ENCODE measurements at places on chromosomes 6 and 20.

DNA sequence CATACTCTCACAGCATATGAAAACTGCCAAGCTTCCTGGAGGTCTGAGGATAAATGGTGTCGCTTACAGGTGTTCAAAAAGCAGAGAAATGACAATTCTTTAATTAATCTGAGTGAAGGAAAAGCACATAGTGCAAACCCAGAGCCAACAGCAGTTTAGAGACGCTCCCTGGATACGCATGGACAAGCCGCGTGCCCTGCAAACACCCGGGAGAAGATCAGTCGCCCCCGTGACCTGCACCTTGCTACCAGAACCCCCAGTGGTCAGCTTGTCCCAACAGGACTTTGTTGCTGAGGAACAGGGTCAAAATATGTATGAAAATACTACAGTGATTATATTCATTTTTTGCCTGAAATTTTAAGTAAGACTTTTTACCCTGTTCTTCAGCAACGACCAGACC is 93.9 kb downstream of the PSMG4 start:
- no peak for DNase-seq

GRCh38 chr20:40844332-40844731 is 155.3 kb upstream of the MAFB start:
- DNase-seq: no peak

DNA sequence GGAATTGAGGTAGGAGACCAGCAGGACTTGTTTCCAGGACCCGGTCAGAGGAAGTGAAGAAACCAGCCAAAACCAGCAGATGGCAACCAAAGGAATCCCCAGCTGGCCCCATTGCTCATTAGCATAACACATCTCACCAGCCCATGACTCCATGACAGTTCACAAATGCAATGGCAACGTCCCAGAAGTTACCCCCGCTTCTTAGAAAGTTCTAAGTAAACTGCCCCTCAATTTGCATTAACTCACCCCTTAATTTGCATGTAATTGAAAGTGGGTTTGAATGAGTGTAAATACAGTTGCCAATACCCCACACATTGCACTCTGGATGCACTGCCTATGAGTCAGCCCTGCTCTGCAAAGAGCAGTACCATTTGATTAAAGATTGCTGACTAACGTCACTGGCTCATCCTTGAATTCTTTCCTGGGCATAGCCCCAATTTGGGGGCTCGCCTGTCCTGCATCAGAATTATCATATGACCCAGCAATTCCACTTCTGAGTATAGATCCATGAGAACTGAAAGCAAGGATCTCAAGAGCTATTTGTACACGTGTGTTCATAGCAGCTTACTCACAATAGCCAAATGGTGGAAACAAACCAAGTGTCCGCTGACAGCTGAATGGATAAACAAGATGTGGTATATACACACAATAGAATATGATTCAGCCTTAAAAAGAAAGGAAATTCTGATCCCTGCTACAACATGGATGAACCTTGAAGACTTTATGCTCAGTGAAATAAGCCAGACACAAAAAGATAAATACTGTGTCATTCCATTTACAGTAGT is 36.4 kb downstream of the MYLK4 start:
- no peak for DNase-seq

DNA sequence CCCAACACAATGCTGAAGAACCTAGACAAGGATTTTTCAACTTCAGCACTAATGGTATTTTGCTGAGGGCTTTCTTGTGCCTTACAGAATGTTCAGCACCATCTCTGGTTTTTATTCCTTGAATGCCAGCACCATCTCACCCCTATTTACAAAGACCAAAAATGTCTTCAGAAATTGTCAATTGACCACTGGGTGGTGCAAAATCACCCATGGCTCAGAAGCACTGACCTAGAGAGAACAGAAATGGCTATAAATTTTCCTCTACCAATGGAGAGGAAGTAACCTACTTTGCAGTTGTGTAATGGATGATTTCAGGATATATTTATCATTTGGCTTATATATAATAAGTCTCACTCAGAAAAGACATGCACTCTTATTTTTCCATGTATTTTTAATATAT is 431.0 kb upstream of the IRAK1BP1 start:
- DNase-seq: no peak

DNA sequence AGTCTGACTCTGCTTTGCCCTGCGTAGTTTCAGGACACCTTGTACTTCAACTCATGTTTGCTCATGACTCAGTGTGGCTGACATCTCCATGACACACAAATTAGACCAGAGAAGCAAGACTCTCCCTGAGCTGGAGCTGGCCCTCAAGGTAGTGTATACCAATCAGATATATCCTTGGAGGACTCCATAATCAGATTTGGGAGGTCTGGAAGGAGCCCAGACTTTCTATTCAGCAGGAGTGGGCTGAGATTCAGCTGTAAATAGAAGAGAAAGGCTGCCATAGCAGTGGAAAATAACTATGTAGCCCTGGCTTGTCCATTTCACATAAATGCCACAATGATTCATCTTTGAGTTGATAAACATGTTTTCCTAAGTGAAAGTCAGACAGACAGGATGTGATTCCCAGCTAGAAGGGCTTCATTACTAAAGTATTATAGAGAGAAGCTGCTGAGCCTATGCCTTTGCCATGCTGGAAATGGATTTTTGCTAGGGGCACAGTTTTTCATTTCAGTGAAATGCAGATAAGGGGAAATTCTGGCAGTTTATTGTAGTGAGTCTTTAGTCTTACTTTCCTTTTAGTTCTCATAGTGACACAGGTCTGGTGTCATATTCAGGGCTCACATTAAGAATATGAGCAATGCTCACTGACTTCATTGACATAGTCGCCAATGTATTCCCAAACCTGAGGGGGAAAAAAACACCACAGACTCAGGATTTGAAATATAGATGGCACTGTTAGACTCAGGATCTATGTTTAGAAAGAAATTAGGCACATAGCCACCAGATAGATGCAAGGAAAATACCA is 95.3 kb downstream of the CLVS2 start:
- DNase-seq: no peak

GRCh38 chr6:1670711-1671462 is 61.2 kb downstream of the FOXC1 start:
- DNase-seq: no peak

DNA sequence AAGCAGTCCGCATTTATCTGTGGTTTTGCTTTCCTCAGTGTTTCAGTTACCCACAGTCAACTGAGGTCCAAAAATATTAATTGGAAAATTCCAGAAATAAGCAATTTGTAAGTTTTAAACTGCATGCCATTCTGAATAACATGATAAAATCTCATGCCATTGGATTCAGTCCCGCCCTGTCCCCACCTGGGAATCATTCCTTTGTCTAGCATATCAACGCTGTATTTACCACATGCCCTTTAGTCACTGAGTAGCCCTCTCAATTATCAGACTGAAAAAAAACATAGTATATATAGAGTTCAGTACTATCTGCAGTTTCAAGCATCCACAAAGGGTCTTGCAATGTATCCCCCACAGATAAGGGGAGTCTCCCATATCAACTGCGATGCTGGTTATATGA is 17.1 kb downstream of the RANBP9 start:
- no peak for DNase-seq

DNA sequence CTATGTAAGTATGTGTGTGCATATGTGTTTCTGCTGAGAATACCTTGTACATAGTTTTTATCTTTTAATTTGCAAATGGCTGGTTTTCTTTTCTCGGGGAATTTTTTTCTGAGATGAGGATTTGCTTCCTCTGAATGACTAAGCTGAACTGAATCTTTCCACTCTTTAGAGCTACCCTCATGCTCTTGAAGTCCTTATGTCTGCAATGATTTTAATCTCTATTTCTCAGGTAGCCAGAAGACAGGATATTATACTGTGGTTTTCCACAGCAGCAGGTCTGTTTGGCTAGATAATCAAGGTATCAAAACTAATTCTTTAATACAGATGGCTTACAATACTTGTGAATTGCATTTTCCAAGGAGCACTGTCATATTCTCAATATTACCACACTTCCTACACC is 114.7 kb downstream of the PLCB1 start:
- DNase-seq: no peak

DNA sequence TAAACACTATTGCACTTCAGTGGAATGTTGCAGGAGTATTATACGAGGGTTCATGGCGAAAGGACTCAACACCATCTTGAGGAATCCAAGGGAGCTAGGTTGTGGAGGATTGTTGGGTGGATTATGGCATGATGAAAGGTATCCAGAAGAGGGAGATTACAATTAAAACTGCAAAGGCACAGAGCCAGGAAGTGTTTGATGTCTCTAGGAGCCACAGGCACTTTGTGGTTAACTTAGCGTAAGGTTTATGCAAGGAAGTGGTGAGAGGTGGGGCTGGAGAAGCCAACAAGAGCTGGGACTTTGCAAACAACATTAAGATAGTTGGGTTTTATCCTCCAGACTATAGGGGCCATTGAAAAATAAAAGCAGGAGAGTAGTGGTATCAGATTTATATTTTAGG is 86.6 kb upstream of the TPD52L1 start:
- no peak for DNase-seq

- no peak for DNase-seq
Observed at GRCh38 chr6:107354451-107354850, 104.9 kb downstream of the PDSS2 start.

- DNase-seq: no peak
Observed at GRCh38 chr20:63191400-63191799, 24.5 kb downstream of the YTHDF1 start.

DNA sequence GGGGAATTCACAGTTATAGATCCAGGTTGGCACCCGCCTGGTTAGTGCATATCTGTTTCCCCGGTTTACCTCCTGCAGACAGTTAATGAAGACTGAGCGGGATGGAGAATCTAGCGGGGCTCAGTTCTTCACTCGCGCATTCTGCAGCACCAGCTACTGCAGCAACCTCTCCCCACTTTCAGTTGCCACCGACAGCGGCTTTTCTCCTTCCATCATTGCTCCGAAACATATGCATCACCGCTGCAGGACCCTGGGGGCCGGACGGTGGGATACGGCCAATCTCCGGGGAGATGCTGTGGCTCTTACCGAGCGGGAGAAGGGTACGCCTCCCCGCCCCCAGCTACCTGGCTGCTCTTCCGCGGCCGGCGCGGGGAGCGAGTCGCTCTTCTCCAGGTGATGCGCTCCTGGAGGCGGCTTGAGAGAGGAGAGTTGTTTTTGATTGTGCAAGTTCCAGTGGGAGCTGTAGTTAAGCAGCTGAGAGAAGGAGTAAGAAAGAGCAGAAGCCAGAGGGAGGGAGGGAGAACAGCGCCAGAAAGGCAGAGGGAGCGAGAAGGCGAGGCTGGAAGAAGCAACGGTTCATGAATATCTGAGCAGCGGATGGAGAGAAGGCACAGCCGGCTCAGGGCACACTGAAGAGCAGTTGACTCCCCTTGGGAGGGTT is at the start of gene SGK1:
SGK1 (minus strand) TSS at position 642 of the 661 bp plus-strand sequence. CDS start 652 bp downstream, outside the sequence.
- no peak for DNase-seq

- no peak for DNase-seq
Observed at GRCh38 chr6:67694127-67694526, 941.0 kb upstream of the ADGRB3 start.

GRCh38 chr20:13455713-13456112 is 183.0 kb downstream of the TASP1 start:
- no peak for DNase-seq

DNA sequence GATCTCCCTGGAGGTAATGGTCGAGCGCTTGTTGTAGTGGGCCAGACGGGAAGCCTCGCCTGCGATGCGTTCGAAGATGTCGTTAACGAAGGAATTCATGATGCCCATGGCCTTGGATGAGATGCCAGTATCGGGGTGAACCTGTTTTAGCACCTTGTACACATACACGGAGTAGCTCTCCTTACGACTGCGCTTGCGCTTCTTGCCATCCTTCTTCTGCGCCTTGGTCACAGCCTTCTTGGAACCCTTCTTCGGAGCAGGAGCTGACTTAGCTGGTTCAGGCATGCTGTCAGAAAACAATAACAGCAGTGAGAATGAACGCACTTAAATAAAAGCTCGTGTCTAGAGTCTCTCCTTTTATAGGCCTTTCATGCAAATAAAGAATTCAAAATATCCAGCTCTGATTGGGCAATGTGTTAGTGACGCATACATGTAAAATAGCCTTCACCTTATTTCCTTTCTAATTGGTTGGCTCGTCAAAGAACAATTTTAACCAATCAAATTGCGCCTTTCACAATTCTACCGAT is 129.2 kb downstream of the HFE start:
- no peak for DNase-seq

- no peak for DNase-seq
Observed at GRCh38 chr6:99402448-99402847, 8.5 kb upstream of the COQ3 start.

DNA sequence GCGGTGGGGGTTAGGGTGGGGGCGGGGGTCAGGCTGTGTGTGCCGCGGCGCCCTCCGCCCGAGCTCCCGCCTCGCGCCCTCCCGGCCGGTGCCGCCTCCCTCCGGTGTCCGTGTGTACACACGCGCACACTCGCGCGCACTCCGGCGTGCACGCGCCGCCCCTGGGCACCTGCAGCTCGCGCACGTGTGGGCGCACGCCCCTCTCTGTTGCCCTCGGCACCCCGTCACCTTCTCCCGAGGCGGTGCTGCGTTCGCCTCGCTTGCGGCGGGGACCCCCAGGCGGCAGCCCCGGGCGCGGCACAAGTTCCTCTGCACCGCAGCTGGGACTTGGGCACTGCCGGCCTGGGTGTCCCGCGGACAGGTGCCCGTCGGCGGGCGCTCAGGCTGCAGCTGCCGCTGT is 525 bp downstream of the MACROD2 start:
- peak; percentile 32 for DNase-seq

DNA sequence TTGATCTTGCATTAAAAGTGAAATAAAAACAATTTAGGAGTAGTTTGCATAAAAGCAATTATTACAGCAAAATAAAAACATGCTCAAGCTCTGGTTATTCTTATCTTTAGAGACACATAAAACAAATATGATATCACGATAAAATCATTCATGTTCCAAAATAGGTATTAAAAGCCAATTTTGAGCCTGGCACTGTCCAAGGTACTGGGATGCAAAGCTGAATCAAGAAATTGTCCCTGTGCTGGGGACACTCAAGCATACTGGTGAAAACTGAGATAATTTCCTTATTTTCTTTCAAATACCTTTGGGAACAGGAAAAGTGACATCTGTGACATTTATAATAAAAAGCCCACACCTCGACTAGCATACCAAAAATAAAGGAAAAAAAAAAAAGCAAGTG is 931 bp upstream of the MTCL3 start:
- no peak for DNase-seq

- no peak for DNase-seq
Observed at GRCh38 chr6:4599924-4600323, 176.3 kb upstream of the CDYL start.

GRCh38 chr20:41309817-41310216 is 7.7 kb downstream of the ZHX3 start:
- no peak for DNase-seq

- DNase-seq: no peak
Observed at GRCh38 chr20:40946451-40946850, 82.2 kb upstream of the TOP1 start.

DNA sequence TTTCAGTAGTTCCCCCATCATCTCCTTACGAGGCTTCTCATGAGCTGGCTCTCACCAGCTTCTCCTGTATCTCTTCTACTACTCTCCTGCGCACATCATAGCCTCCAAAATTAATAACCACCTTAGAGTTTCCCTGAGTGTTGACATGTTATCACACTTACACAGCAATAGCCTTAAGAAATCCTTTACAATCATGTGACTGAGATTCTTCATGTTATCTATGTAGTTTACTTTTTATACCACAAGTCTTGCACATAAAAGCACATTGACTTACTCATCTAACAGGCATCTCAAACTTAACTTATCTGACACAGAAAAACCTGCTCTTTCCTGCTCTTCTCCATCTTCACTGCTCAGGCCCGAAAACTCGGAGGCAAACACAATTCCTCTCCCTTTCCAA is 103.7 kb upstream of the TAB2 start:
- no peak for DNase-seq

- no peak for DNase-seq
Observed at GRCh38 chr6:166637812-166638572, 10.9 kb upstream of the RPS6KA2 start.

Measured in hypothalamus (tissue), 51 donors.